ENCODE measurements at places on chromosomes 6 and 20.

GRCh38 chr6:35736982-35737412 lies at the start of gene ARMC12:
Gene ARMC12, plus strand, starts transcription at chr6:35737032. Its CDS starts 77 bp downstream, at chr6:35737109.
- DNase-seq = no peak

DNA sequence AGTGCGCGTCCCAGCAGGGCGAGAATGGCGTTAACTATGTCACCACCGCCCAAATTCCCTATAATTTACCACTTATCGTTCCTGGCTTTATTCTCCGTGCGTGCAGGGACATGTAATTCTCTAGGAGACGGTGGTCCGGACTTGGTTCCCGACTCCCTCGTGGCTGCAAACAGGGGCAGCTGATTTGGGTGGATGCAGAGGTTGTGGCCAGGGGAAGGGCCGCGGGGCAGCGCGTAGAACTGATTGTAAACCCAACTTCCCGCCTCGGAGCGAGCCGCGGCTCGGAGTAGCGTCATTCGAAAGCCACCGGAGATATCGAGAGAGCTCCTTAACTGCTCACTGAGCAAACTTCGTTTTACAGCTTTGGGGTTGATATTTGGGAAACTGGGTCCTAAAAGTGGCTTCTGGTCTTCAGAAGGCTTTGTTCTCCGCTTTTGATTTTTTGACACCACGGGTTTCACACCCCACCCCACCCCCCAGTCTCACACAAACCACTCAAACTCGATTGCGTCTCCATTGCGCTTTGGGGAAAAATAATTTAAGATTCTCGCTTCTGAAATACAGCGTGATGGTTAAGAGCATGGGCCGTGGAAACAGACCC lies 17.5 kb upstream of the ZSCAN9 start:
- no peak for DNase-seq

DNA sequence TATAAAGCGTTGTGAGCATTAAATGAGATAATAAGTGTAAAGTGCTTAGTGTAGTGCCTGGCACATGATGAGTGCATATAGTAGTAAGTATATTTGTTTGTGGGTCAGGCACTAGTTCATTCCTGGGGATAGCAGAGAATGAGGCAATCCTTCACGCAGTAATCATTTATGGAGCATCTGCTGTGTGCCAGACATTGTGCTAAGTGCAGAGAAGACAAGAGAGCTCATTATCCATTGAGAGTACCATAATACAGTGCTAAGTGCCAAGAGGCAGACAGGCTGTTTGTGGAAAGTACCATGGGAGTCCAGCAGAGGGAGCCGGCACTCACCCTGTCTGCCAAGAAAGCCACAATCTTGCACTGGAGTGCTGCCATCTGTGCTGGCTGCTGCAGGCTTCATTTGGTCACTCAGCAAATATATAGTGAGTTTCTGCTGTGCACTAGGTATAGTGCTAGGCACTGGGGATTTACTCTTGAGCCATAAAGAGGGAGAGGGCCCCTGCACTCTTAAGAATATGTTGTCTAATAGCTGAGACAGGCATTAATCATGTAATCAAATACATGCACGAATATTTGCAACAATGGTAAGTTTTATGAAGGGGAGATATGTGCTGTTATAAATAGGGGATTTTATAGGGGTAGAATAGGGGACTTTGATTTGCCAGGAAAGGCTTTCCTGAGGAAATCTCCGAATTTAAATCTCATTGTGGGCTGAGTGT lies 12.9 kb upstream of the MROH8 start:
- DNase-seq = peak; percentile 98

DNA sequence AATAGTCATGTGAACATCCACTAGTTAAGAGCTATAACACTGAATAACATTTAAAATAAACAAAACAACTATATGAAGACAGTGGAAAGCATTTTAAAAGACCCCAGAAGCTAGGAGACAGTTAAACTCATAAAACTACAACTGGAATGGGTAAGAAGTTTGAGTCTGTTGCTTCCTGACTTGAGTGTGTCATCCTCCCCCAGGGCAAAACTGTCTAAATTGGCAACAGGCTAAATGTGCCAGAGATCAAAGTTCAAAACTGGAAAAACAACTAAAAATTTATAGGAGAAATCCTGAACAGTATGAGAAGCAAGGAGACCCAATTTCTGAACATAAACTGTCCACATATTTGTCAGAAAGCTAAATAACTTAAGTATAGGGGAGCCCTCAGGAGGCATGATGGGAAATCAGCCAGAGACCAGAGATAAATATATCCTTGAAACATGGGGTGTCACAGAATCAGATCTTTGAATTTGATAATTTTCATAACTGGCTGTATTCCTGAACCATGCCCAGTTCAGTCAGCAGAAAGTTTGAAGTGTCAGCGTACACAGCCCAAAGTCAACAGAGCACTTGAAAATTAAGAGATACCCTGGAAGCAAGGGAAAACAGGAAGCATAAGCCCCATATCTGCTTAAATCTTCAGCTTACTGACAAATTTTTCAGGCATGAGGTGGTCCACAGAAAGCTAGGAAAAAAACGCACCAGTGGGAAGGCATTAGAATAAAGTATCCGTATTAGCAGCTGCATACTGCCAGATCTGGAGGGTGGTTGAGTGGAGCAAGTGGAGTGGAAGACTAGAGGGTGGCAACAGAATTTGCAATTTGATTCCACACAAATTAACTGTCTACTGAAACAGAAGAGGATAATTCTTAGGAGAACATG lies 516.1 kb upstream of the MAN1A1 start:
- DNase-seq = no peak

- no peak for DNase-seq
Observed at GRCh38 chr20:364905-365794, 15.4 kb upstream of the TRIB3 start.

DNA sequence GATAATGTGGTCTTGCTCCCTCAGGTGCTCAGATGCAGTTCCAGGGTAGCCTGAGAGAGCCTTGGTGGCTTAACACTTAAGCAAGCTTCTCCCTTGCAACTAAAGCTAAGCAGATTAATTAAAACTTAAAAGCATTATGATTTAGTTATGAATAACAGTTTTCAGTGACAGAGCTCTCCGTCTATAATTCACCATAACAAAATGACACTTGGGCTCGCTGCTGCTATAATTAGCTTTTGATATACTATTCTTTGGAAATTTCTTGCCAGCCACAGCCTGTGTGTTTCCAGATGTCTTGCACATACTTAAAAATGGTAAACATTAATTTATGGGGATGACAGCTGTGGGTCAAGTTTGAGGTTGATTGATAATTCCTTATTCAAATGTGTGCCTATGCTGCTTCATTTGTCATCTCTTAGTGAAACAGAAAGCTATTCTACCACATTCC lies 380.5 kb downstream of the TFAP2B start:
- no peak for DNase-seq

- DNase-seq = no peak
Observed at GRCh38 chr20:11338496-11339306, 579.0 kb upstream of the BTBD3 start.

DNA sequence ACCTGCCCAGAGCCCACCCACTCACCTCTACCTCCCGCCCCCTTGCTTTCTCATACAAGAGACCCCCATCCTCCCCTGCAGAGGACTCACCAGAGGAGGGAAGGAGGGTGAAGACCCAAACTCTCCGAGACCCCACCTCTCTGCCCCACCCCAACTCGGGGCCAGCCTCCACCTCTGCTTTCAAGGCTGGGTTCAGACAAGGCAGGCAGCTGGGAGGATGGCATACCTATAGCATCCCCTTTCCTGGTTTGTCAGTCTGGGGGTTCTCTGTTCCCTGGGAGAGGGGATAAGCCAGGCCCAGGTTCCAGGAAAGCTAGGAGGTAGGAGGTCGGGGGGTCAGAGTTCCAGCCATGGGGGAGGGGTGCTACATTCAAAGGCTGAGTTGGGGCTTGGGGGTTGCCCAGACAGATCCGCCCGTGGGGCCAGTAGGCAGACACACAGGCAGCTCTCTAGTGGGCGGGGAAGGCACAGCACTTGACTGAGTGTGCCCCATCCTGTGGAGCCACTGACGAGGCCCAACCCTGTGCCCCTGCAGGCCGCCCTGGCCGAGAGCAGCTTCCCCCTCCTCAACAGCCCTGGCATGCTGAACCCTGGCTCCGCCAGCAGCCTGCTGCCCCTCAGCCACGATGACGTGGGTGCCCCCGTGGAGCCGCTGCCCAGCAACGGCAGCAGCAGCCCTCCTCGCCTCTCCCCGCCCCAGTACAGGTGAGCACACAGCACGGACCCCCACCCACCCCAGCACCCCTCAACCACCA lies 40.8 kb upstream of the MDFI start:
- DNase-seq = no peak

GRCh38 chr6:5995949-5996713 lies 10.6 kb downstream of the NRN1 start:
- DNase-seq = peak; percentile 28

DNA sequence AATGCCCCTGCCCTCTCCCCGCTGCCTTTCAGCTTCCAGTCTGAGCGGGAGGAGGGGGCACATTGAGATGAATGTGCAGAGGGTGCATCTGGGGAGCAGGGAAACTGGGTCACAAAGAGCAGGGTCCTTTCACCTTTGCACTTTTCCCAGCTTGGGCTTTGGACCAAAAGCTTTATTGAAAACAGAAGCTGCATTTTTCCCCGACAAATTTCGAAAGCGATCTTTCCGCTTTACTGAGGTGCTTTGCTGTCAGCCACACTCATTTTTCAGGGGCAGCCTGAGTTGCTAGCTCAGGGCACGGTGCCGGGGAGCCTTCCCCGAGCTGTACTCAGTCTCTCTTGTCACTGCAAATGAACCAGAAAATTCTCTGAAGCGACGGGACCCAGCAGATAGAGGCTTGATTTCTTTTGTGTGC lies 283.7 kb upstream of the SOX4 start:
- DNase-seq = no peak

GRCh38 chr20:11429889-11430519 lies 487.7 kb upstream of the BTBD3 start:
- DNase-seq = no peak

DNA sequence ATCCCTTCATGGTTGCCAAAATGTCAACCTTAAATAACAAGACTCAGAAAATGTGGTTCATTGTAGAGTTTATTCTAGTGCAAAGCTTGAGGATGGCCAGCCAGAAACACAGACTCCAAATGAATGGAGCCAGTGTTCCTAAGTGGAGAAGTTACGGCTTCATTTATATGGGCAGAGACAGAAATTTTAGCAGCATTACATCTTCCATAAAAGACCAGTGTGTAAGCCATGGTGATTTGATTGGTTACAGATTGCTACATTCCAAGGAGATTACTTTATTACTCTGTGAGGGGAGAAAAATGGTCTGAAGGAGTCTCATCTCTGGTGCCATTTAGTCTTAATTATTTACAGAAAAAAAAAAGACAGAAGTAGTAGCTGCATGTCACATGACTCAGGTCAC lies 97.8 kb downstream of the OTOR start:
- no peak for DNase-seq

- DNase-seq = no peak
Observed at GRCh38 chr6:593907-594212, 63.0 kb downstream of the HUS1B start.

DNA sequence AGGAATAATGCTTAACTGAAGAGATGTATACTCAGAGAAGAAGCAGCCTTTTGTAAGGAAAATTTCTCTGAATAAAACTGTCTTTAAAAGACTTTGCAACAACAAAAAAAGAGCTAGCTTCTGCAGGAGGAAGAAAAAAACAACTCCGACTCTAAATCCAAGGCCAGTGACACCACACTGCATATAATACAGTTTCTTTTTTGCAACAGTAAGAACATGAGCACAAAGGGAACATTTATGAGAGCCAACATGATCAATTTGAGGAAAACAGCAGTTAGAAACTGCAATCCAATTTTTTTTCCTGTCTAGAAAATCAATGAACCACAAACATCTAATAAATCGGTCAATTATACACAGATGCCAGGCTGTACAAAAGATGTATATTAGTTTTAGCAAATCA lies 42.9 kb upstream of the UST start:
- DNase-seq = no peak

- no peak for DNase-seq
Observed at GRCh38 chr20:17909869-17910321, 58.7 kb downstream of the SNX5 start.

- no peak for DNase-seq
Observed at GRCh38 chr6:40634429-40634828, 47.3 kb upstream of the LRFN2 start.

GRCh38 chr6:131982740-131983259 lies 31.6 kb upstream of the CCN2 start:
- no peak for DNase-seq

DNA sequence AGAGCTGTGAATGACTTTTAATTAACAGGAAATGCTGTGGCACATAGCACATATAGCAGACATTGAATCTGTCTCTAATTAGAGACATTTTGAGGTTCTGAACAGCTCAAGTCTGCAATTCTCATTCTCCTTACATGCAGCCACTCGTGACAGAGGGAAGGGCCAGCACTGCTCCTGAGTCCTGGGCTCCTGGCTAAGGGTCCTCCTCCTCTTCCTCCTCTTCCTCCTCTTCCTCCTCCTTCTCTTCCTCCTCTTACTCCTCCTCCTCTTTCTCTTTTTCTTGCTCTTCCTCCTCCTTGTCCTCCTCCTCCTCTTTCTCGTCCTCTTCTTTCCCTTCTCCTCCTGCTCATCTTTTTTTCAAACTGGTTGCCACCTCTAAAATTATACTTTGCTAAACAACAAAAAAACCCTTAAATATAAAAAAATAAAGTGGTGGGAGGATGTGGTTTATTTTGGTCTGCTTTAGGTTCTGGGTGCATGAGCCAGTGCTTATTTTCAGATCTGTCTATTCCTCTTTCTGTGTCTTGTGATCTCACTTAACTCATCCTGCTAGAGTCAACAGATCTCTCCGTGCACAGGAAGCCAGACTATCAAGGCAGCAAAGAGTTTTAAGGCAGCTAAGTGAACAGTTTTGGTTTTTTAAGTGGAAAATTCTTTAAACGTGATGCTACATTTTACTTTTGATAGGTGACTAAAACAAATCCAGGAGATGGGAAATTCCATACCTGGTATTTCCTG lies 159.3 kb downstream of the CD83 start:
- DNase-seq = peak; percentile 11

DNA sequence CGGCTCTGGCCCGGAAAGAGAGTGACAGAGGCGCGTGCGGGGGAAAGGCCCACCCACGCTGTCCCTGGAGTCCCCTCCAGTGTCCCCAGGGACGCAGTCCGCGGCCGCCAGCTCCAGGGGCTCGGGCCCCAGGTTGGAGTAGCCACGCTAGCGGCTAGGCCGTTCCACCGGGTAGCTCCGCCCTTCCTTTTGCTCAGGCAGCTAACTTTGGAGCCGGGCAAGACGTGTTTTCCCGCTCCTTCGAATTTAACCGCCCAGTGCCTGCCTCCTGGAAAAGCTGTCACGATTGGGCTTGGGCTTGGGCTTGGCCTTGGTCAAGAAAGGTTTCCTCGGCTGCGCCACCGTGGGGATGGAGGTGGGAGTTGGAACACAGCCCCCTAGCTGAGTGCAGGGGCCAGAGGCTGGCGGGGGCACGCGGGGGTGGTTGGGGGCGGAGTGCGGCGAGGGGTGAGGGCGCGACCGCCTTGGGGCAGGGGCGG lies 4.7 kb downstream of the LINC00237 start:
- no peak for DNase-seq

DNA sequence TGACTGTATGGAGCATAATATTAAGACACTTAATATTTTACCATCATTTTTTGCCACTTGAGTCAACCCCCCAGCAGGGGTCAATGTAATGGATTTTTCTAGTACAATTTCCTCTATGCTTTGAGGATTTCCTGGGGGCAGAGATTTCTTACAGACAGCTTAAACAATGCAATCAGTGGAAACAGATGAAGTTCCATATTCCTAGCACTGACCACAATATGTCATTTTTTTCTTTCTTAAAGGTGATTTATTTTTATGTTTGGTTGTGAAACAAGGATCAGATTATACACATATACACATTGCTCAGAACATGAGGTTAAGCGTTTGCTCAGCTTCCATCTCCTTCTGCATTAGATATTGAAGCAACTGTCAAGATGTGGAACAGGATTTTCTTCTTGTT lies 82.0 kb upstream of the ID4 start:
- no peak for DNase-seq
